Fibroblast of mammary gland (primary cell): ENCODE measurements at places on chromosomes 4 and X.

- no peak for DNase-seq
Observed at GRCh38 chrX:119419146-119419545, 20.0 kb downstream of the SLC25A43 start.

DNA sequence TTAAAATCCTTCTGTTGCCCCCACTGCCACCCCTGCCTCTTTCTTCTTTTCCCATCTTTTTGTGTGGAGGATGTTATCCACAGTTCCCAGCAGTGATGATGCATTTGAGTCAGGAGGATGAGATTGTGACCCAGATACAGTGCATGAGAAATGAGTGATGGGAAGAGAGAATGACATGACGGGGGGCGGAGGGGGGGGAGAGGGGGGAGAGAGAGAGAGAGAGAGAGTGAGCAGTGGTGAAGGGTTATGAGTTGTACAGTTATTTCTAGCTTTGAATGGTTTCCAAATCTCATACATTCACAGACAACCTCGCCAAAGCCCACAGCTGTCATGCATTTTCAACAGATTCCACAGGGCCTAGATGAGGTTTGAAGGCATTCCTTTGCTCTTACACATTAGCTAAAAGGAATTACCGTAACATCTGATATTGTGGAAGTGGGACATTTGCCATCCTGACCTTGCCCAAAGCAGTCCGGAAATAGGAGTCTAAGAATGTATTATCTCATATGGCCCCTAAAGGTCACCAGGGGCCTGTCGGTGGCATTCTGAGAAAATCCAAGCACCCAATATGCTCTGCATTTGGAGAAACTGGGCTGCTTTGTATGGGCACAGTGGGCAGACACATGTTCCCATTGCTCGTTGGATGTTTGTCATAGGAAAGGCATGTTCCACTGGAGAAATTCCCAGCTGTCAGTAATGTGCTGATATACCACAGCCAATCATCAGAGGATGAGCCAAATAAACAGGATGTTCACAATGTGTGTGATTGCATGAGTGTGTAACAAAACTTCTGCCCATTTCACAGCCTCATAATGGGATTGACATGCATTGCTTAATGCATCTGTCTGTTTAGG lies 435.8 kb downstream of the SPRY1 start:
- DNase-seq = peak; percentile 100

DNA sequence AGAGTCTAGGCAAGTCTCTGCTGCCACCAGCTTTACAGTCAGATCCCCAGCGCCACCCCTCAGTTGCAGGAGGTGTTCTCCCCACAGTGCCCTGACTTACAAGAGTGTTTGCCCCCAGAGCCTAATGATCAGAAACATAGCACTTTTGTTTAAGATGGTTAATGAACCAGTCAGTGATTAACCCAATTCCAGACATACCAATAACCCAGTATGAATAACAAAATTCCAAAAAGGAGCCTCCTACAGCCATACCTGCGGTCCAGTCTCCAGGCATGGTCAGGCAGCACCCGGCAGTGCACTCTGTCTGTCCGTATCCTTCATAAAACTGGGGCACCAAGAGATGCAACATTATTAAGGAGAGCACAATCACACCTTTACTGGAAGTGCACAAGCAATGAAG lies 30.7 kb upstream of the CENPU start:
- no peak for DNase-seq

DNA sequence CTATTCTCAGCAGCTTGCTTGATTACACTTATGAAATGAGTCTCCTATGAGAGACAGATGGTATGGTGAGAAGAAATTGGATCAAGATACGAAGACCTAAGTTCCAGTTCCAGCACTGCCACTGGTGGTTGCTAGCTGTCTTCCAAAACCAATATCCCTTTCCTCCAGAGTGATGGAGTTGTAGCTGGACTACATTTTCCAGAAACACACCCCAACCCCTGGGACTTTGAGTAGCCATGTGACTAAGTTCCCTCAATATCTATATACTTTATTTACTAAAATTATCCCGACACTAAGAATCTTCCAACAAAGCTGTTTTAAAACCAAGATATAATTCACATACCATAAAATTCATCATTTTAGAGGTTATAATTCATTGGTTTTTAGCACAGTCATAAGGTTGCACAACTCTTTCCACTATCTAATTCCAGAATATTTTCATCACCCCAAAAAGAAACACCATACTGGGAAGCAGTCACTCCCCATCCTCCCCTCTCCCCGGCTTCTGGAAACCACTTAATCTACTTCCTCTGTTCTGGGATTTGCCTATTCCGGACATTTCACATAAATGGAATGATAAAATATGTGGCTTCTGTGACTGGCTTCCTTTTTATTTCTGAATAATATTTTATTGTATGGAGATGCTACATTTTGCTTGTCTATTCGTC lies 118.0 kb downstream of the MANBA start:
- peak; percentile 68 for DNase-seq

- DNase-seq = no peak
Observed at GRCh38 chr4:78441756-78442155, 109.8 kb upstream of the ANXA3 start.
